Amygdala (tissue), 56 donors: ENCODE measurements at places on chromosomes 2 and 18.

GRCh38 chr2:210167227-210167626, 4.0 kb downstream of the KANSL1L start:
- no peak for DNase-seq

GRCh38 chr2:70132244-70133126, 45.2 kb downstream of the PCBP1 start:
- DNase-seq: peak; percentile 67

DNA sequence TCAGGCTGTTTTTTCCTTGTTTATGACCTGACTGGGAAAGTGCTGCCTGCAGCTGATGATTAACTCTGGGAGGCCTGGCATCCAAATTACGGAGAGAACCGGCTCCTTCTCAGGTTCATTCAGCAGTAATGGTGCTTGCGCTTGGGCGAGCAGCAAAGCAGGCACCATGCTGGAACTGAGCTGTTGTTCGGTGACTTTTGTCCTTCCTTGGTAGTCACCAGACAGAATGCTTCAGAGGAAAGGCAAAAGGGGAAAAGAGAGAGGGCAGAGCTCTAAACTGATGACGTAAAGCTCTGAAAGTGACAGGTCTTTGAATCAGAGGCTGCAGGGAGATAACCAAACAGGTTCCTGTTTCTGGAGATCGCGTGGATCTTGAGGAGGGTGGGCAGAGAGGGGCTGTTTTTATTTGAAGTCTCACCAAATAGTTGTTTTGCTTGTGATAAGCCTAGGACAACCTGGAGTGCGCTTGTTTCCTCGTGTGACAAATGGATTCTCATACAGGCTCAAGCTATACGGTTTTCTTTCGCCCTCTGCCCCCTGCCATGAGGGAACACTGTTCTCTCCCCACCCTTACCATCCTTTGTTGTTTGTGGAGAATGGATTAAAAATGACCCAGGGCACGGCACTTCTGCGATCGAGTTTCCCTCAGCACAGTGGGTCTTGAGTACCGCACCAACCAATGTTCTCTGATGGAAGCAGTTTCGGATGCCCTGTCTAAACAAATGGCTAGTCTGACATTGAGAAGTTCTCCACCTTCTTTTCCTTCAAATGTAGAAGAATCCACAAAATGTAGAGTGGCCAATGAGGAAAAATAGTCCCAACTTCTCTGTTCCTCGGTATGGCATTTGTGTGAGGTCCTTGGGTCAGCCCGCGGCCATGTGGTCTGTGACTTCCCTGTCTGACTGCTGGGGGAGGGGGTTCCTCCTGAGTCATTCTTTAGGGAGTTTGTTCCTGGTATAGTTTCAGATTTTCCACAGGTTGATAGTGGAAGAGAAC, 1.3 kb downstream of the RASGRP3 start:
- no peak for DNase-seq

DNA sequence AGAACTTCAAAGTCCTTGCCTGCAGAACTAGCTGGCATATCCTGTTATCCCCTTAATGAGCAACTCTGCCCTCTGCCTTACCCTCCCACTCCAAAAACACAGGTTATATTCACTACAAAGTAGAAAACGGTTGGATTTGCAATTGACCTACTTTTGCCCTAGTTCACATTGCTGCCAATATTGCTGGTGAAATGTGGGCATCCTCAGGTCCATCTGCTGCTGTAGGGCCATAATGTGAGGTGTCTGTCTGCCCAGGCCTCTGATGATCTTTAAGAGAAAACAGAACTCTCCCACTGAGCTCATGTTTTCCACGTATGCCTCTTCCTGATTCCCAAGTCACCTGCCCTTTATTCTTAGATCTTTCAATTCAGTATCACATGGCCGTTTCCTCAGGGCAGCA, 294.0 kb upstream of the CDH20 start:
- no peak for DNase-seq

- DNase-seq: no peak
Measured at GRCh38 chr18:27175245-27175644, 9.9 kb downstream of the CHST9 start.

GRCh38 chr18:40559556-40559955, 1395.5 kb upstream of the PIK3C3 start:
- no peak for DNase-seq
